Neural crest cell (in vitro differentiated cells): ENCODE measurements at places on chromosomes 3 and 15. TPM values are rescaled to one million over a fixed set of nuclear protein-coding genes. Genes with fewer than 3 reads are reported as not detected.

DNA sequence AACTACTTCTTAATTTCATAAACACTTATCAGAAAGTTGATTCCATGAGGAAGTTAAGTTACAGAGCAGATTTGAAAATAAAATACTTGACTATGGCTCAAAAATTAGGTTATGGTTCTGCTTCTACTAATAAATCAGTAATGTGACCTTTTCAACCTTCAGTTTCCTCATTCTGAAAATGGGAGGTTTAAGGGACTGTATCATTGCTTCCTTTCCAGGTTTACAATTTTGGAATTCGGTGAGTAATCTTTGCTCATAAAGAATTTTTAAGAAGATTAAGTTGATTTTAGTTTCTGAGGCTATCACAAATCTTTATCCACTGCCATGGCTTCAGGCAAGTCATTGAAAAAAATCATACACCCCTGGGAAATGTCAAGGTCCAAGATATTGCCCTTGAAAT, 1061.2 kb downstream of the DIPK2A start:
- no peak overlapping the region for H3K4me3 ChIP-seq
- no peak overlapping the region for H3K27ac ChIP-seq
- H3K4me1 ChIP-seq: no peaks in the 10 kb centered on the region
- no peak for DNase-seq

DNA sequence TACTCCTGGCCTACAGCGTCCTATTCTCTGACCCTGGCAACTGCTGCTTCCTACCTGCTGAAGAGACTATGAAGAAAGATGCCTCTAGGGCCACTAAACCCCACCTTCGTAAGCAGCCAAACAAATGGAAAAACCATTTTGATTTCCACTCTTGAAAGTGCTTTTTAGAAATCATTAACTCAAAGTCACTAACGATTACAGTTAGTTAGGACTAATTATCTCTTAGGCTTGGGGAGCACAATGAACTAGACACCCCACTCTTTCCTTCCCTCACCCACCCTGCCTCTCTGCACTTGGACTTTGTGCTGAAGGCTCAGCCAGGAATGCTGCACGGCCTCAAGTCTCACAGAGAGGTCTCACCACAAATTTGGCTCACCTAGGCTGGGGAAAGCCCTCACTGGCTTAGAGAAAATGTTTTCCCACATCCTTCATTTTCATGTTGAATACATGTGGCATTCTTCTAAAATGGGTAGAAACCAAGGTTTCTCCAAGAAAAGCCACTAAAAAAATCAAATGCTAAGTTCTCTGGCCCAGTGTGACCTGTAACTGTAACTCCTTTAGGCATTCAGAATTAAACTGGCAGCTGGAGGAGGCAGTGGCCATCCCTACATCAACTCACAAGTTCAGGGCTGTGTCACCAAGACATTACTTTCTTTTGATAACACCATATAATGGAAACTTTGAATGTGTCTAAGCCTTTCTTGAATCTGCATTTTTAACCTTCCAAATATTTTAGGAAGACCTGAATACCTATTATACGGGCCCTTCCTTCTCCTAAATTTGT, 47.1 kb downstream of the NPTN start:
- H3K27ac ChIP-seq: no peak overlapping the region
- no peaks in the 10 kb centered on the region for H3K27me3 ChIP-seq
- no peaks in the 10 kb centered on the region for H3K4me1 ChIP-seq
- H3K4me3 ChIP-seq: no peak overlapping the region
- no peak for DNase-seq

DNA sequence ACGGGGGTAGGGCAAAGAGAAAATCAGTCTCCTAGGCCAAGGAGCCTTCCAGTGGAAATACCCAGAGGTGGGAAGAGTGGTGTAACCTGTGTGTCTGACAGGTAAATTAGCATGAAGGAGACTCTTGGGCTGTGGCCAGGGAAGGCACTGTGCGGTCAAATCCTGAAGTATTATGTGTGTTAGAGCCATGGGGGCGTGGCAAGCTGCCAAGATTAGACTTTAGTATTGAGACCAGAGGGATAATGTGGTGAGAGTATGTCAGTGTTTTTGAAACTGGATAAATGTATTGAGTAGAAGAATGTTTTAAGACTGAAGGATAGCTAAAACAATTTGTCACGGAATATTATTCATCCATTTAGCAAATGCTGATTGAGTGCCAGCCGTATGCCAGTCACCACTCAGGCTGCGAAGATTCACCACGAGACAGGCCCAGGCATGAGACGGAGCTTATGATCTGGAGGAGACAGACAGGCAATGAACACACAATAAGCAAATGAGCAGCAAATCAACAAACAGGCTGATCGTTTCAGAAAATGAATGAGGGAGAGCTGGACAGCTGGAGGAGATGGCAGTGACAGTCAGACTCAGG, 445.9 kb downstream of the MCTP2 start:
- no peak for DNase-seq
- no peak overlapping the region for H3K27ac ChIP-seq
- no peaks in the 10 kb centered on the region for H3K27me3 ChIP-seq
- no peak overlapping the region for H3K4me3 ChIP-seq
- H3K4me1 ChIP-seq: peaks cover 22% of the 10 kb centered on the region

The PLA2G4D gene
- not detected in 2 replicates for total RNA-seq

The GRAMD2A gene
- 0.35 and 0.48 TPM in 2 replicates for total RNA-seq

The ATP13A4 gene
- total RNA-seq: 0.30 and 0.57 TPM in 2 replicates

DNA sequence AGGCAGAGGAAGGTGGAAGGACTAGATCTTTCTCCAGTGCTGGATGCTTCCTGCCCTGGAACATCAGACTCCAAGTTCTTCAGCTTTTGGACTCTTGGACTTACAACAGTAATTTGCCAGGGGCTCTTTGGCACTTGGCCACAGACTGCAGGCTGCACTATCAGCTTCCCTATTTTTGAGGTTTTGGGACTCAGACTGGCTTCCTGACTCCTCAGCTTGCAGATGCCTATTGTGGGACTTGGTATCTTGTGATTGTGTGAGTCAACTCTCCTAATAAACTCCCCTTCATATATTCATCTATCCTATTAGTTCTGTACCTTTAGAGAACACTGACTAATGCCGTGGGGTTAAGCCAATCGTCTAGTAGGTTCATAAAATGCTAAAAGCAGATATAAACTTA, 8.8 kb upstream of the B3GNT5 start:
- DNase-seq: no peak
- peaks cover 5% of the 10 kb centered on the region for H3K4me1 ChIP-seq
- no peak overlapping the region for H3K4me3 ChIP-seq
- H3K27ac ChIP-seq: no peak overlapping the region
- H3K27me3 ChIP-seq: peaks cover 3% of the 10 kb centered on the region

The CYP19A1 gene
- not detected in 2 replicates for total RNA-seq

DNA sequence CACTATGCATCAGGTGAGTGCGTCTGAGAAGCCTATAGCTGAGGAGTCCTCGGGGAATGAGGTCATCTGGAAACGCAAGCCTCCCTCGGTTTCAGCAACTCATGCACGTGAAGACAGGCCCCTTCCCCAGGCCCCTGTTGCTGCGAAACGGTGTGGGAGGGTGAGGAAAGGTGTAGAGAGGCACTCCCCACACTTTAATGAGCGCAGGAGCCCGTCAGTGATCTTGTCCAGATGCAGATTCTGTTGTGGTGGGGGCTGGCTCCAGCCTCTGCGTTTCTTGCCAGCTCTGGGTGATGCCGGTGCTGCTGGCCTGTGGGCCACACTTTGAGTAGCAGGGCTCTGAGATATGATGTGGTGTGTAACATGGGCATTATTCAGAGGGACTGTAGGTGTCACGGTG, 38.6 kb upstream of the LACTB start:
- peaks cover 10% of the 10 kb centered on the region for H3K4me1 ChIP-seq
- no peak for DNase-seq
- H3K4me3 ChIP-seq: no peak overlapping the region
- H3K27me3 ChIP-seq: no peaks in the 10 kb centered on the region
- peak overlapping the region; percentile 37 for H3K27ac ChIP-seq

- no peaks in the 10 kb centered on the region for H3K4me1 ChIP-seq
- no peak overlapping the region for H3K4me3 ChIP-seq
- no peaks in the 10 kb centered on the region for H3K27me3 ChIP-seq
Measured at GRCh38 chr3:105593315-105593714, 226.6 kb downstream of the ALCAM start.

The UBA7 gene
- total RNA-seq: 4.2 and 6.0 TPM in 2 replicates

- H3K4me1 ChIP-seq: peaks cover 21% of the 10 kb centered on the region
- H3K27ac ChIP-seq: no peak overlapping the region
- peaks cover 17% of the 10 kb centered on the region for H3K36me3 ChIP-seq
- H3K4me3 ChIP-seq: no peak overlapping the region
Measured at GRCh38 chr3:37718632-37719031, 143.0 kb upstream of the CTDSPL start.

The KBTBD13 gene
- total RNA-seq: not detected in 2 replicates

DNA sequence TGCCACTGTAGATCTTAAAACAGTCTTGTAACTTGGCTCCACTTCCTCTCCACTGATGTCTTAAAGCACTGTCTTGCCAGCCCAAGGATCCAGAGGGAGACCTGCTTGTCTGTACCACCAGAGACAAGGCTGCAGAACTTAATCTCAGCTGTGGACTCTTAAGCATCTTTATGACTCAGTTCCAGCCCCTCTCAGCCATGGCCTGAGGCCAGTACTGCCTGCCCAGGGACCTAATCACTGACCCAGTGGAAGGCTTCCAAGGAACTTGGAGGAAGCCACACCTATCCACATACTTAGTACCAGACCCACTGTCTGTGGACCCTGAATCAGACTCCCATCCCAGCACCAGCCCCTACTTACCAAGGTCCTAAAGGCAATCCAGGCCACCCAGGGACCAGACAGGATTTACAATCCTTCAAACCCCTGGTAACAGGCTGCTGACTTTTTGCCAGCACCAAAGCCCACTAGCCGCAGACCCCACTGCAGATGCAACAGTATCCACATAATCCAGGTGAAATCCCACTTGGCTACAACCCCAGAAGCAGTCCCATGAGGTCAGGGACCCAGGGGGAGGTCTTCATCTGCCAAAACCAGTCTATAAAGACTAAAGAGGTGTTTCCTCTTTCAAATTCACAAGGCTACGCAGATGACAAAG, 41.9 kb upstream of the PRR20G start:
- H3K4me3 ChIP-seq: no peak overlapping the region
- peaks cover 26% of the 10 kb centered on the region for H3K27me3 ChIP-seq
- no peaks in the 10 kb centered on the region for H3K4me1 ChIP-seq
- no peak for DNase-seq
- H3K36me3 ChIP-seq: peaks cover 7% of the 10 kb centered on the region

The ZNF860 gene
- total RNA-seq: 0.27 and 0.56 TPM in 2 replicates

GRCh38 chr3:135755330-135756105, 210.0 kb upstream of the PPP2R3A start:
- H3K36me3 ChIP-seq: no peaks in the 10 kb centered on the region
- no peak overlapping the region for H3K4me3 ChIP-seq
- H3K4me1 ChIP-seq: peaks cover 12% of the 10 kb centered on the region
- no peak overlapping the region for H3K27ac ChIP-seq

DNA sequence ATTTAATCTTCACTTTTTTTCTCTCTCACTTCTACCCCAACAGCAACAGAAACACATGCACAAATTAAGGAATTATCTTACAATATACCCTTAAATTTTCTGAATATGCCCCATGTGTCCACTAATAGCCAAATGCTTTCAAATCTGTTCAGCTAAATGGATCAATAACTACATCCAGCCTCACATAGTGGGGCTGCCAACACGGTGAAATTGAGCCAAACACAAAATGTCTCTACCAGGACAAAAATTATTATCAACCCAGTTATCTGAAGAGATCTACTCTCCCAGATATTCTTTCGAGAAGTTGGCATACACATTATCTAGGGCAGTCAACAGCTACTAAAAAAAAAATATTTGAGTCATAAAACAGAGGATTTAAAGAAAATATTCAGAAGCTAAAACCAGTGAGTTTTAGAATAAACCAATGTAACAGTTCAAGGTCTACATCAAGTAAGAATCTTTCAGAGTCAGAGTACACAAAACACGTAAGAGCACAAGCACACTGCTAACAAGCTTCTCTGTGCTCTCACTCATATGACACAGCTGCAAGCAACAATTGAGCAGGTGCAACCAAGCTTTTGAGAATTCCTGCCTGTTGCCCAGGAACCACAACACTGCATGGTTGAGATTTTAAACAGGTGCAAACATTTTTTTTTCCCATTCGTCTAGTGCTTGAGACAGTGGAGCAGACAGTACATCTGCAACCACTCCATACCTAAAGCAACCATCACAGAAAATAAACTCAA, 247.7 kb downstream of the ZBTB20 start:
- DNase-seq: no peak
- no peak overlapping the region for H3K27ac ChIP-seq
- no peaks in the 10 kb centered on the region for H3K27me3 ChIP-seq

DNA sequence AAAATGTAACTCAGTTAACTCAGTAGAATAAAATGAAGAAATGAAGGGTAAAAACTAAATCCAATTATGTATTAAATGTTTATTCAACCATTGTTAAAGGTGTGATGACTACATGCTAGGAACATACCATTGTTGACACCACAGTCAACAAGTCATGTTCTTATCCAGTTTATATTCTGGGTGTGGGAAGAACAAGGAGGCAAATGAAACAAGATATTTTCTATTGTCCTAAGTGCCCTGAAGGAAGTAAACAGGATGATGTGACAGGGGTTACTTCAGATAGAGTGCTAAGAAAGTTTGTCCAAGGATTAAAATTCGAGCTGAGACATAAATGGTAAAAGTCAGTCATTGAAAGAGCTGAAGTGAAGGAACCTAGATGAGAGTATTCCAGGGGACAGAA, 13.1 kb downstream of the AP3S2 start:
- no peaks in the 10 kb centered on the region for H3K27me3 ChIP-seq
- DNase-seq: no peak
- no peak overlapping the region for H3K4me3 ChIP-seq

The GHSR gene
- total RNA-seq: not detected in 2 replicates

- H3K4me1 ChIP-seq: no peaks in the 10 kb centered on the region
- peaks cover 2% of the 10 kb centered on the region for H3K36me3 ChIP-seq
- no peaks in the 10 kb centered on the region for H3K27me3 ChIP-seq
- no peak overlapping the region for H3K27ac ChIP-seq
Measured at GRCh38 chr3:30253832-30254231, 352.6 kb upstream of the TGFBR2 start.

DNA sequence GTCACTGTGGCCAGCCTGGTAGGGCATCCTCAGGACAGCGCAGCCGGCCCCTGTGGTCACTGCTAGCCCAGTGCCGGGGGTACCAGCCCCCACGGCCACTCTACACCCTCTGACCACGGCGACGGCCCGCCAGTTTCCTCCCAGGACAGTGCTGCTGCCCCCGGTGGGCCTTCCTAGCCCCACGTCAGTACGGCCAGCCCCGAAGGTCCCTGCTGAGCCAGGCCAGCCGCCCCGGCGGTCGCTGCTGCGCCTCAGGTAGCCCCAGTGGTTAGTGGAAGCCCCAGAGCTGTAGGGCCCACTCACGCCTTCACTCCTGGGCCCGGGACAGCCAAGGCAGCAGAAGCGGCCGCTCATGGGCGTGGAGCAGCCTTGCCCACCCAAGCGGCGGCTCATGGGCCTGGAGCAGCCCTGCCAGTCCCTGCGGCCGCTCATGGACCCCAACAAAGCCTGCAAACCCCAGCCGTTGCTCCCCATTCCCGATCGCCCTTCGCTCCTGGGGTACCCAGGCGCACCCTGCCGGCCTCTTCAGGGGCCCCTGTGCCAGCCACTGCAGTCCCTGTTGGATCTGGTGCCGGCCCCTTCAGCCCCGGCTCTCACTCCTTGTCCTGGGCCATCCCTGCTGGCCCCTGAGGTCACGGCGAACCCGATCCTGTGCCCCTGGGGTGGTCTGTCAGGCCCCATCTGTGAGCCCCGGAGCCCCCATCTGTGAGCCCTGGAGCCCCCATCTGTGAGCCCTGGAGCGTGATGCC, 9.5 kb upstream of the ROPN1B start:
- H3K4me3 ChIP-seq: no peak overlapping the region
- no peaks in the 10 kb centered on the region for H3K4me1 ChIP-seq
- H3K36me3 ChIP-seq: peaks cover 2% of the 10 kb centered on the region
- H3K27ac ChIP-seq: no peak overlapping the region

The RAB7A gene
- 148 and 149 TPM in 2 replicates for total RNA-seq

- H3K4me3 ChIP-seq: no peak overlapping the region
- H3K27ac ChIP-seq: no peak overlapping the region
- H3K27me3 ChIP-seq: no peaks in the 10 kb centered on the region
- H3K36me3 ChIP-seq: no peaks in the 10 kb centered on the region
- peaks cover 14% of the 10 kb centered on the region for H3K4me1 ChIP-seq
Measured at GRCh38 chr15:67776600-67776999, 48.7 kb upstream of the SKOR1 start.

The LXN gene
- 8.0 and 8.2 TPM in 2 replicates for total RNA-seq
